ENCODE measurements at places on chromosomes 1 and 21. TPM values are rescaled to one million over a fixed set of nuclear protein-coding genes. Genes with fewer than 3 reads are reported as not detected.

Gene ATF3
- total RNA-seq, result 1.9 TPM

Gene SLC5A9
- total RNA-seq, result not detected

Gene MAP7D1
- total RNA-seq, result 76.7 TPM

Gene LHX8
- total RNA-seq, result 0.31 TPM

Gene UBL4B
- total RNA-seq, result not detected

Gene KPNA6
- total RNA-seq, result 30.0 TPM

Gene ACKR1
- 2.5 TPM for total RNA-seq

Gene CCDC185
- not detected for total RNA-seq

Gene MIXL1
- total RNA-seq, result not detected

Gene TRNP1
- total RNA-seq, result 11.9 TPM

Gene VANGL1
- total RNA-seq, result 3.4 TPM

Gene LORICRIN
- total RNA-seq, result not detected

Gene CDC7
- total RNA-seq, result 21.0 TPM

Gene CD5L
- total RNA-seq, result not detected

Gene CRYBG2
- 0.63 TPM for total RNA-seq

Gene NOTCH2
- 62.6 TPM for total RNA-seq

Gene MCOLN3
- not detected for total RNA-seq

Gene GUCA2B
- total RNA-seq, result not detected

Gene ATP1A4
- 0.31 TPM for total RNA-seq

Measured in parietal lobe (tissue), 2 donors.